ENCODE measurements at places on chromosomes 2 and 18.

- no peak for DNase-seq
Observed at GRCh38 chr2:26363323-26363722, 16.7 kb upstream of the ADGRF3 start.

DNA sequence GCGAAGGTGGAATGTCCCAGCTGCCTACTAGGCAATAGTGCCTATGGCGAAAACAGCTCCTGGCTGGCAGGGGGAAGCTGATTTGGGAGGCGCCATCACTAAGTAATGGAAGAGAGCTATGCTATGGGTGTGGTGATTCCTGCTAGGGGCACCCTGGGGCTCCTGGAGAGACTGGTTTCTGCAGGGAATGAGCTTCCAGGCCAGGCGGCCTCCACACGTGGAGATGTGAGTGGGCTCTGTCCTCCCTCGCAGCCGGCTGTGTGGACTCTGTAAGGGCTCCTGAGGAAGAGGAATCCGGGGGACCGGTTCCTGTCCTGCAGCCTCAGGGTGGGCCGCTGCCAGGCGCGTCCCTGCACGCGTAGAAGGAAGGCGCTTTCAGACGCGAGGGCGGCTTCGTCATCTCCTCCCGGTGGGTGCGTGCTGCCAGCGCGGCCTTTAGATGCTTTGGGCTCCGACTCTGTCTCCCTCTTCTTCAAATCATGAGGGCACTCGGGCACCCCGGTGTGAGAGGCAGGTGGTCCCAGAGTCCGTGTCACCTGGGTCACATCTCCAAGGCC, 55.5 kb upstream of the ANKRD62 start:
- no peak for DNase-seq

GRCh38 chr2:118698564-118698963, 148.9 kb downstream of the EN1 start:
- no peak for DNase-seq

DNA sequence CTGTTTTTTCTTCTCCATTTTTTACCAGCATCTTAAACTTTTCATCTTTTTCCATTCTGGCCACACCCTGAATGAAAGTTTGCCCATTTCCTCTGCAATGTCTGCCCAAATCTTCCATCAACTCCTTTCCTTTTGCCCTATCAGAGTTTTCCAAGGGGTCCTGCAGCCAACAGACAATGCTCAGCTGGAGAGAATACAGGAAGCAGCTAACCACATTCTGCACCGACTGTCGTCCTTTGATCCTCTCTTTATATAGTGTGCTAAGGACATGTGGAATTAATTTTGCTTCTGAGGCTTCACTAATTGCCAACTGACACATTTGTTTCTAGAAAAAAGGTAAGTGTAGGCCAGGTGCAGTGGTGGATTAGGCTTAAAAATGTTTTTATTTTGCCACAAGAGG, 50.5 kb upstream of the DLX2 start:
- DNase-seq, result no peak

GRCh38 chr2:26737221-26737620, 26.9 kb upstream of the SLC35F6 start:
- DNase-seq, result no peak

GRCh38 chr2:204542982-204543608, 2.2 kb upstream of the PARD3B start:
- DNase-seq, result no peak

DNA sequence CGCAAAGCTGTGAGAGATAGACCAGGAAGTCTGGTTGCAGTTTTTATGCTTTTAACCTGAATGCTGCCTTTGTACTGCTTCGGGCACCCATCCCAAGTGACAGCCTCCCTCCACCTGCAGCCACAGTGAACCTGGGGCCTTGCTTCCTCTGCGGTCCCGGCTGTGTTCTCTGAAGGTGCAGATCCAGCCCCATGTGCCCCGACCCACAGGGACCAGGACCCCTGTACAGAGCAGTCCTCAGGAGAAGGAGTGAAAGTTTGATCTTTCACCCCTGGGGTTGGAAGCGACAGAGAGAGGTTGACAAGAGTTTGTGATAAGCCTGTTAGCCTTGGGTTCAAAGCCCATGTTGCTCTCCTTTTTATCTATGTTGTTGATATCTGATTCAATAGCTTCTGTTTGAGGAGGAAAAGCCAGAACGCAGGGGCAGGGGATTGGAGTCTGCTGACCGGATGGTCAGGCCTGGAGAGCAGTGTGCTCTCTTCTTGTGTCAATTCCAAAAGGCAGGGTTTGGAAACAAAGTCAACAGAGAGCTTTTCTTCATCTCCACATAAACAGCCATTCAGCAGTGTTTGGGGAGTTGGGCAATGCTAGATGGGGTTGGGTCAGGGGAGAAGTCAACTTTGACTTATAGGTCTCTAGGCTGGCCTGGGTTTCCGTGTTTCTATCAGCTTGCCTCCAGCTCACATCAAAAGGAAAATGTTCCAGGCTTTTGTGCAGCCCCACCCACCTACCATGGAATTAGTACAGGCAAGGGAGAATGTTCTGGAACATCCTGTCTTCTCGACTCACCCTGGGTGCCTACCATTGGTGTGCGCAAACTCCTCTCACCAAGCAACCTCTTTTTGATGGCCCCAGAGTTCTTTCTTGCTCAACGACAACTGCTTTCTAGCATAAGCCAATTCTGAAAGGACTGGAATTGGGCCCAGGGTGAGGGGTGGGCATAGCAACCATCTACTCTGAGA, 214.9 kb downstream of the ALPK2 start:
- no peak for DNase-seq

- no peak for DNase-seq
Observed at GRCh38 chr18:12840382-12840781, 43.7 kb downstream of the PTPN2 start.

DNA sequence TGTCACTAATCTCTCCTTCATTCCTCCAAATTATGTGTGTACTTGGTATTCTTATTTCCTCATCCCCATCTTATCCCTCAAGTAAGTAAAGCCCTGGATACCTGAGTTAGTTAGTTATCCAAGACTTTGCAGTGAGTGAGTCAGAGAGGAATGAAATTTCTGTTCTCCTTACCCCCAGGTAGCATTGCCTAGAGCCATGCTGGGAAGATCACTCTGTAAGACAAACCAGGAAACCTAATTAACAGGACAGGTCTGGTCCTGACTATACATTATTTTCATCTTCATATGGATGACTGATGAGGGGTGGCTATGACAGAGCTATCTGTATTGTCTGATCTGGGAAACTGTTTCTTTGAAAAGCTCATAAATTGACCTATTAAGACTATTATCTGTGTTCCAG, 55.0 kb upstream of the ITGA6 start:
- DNase-seq, result no peak

- DNase-seq, result peak; percentile 90
Observed at GRCh38 chr2:105797298-105797819, 52.6 kb downstream of the NCK2 start.

DNA sequence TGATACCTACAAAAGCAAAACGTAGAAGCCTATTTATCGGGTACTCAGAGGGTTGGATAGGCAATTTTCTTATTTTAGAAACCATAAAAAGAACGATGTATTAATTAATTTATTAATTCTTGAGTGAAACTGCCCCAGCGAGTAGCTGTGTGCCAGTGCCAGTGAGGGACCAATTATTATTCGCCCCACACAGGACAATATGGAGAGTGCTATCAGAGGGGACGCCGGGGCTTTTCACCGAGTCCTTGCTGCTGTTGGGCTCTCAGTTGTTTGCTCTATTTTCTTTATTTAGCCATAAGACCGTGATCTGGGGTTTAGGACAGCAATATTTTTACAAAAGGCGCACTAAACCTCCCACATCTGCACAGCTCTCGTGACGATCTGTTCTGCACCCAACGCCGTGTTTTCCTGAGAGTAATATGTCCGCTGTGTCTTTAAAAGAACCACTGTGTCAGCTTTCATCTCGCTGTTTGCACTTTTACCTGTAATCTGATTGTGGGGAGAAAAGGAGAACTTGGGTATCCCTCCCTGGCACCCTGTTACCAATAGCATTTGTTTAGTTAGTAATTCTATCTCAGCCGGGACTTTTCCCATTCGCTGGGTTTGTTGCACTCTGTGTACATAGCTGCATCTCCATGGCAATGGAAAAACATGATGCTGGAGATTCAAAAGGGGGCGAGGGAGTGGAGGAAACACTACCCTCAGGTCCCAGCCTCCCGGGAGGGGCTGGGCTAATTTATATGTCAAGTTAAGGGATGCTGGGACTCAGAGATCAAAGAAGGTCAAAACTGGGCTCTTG, 30.1 kb upstream of the ZNF516 start:
- DNase-seq, result no peak

- no peak for DNase-seq
Observed at GRCh38 chr2:227536445-227536844, 62.2 kb upstream of the SCYGR2 start.

DNA sequence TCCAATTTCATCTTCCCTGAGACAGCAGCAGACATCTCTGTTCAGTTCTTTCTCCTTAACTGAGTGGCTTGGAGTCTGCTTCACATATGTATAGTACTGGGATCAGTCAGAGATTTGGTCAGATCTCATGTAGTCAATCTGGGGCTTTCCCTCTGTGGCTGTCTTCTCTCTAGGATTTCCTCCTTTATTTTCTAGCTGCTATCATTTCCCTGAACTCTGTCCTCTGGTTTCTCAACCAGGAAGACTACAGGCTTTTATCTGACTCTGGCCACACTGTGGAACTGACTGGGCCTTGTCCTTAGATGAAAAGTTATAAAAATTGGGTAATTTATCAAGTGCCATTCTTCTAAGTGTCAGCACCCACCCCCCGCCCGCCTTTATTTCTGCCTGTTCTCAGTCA, 121.0 kb downstream of the RAPGEF4 start:
- DNase-seq, result no peak

DNA sequence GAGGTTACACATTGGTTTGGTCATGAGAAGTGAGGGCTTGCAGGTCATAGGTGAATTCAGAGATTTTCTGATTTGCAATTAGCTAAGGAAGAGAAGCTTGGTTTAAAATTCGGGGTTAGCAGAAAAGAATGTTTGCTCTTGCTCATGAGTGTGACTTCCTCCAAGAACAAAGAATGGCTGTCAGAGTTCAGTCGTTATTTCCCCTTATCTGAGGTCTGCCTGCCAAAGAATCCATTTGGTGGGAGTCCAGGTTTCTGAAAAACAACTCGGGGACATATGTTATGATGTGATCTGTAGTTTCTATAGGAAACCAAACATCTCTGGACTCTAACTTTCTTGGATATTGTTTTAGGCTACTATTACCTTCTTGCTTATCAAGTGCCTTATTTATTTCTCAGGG, 3.2 kb upstream of the UGT1A6 start:
- no peak for DNase-seq

DNA sequence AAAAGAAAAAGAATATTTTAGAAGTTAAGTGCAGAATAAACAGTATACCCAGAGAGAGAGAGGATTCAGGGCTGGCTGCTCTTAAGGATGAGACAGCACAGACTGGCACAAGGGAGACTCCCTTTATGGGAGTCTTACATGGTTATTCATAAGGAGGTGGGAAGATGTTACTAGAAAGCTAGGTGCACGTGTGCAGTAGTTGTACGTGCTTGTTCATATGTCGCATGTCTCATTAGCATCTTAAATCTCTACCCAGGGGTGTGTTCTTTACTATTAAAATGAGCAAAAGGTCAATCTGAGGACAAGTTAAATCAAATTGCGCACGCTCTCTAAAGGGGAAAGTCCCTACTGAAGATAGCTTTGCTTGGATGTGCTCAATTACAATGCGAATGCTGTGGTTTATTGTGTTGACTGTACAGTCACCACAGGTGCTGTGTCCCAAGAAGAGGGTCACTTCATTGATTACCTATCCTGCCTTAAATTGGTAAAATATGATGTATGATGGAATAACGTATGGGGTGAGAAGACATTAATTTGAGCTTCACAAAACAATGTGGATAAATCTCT, 368.0 kb upstream of the SPHKAP start:
- no peak for DNase-seq

DNA sequence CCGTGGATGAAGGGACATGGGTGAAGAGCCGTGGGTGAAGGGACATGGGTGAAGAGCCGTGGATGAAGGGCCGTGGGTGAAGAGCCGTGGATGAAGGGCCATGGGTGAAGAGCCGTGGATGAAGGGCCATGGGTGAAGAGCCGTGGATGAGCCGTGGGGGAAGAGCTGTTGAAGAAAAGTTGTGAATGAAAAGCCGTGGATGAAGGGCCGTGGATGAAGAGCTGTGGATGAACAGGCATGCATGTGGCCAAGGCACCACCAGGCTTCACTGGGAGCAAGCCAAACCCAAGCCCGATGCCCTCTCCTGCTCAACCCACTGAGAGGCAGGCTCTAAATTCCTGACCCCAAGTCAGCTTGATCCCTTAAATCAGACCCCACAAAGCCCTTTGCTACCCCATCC, 10.6 kb downstream of the OR6B3 start:
- no peak for DNase-seq

- DNase-seq, result no peak
Observed at GRCh38 chr18:63087421-63088230, 231.9 kb downstream of the BCL2 start.

- no peak for DNase-seq
Observed at GRCh38 chr2:48230834-48231233, 299.1 kb upstream of the STON1 start.

DNA sequence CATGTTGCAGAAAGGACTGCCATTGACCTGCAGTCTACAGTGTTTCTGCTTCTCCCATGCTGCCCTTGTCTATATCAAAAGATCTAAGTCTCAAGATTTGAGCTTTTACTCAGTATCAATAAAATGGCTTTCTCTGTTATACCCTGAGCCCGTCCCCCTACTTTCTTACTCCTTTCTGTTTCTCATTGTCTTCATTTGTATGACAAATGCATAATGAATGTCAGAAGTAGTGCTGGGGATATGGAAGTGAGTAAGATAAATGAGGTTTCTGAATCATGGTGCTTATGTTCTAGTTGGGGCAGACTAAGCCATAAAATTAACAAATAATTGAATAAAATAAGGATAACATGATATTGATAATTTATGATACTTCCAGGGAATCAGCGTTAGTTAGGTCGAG, 128.6 kb downstream of the PARD3B start:
- DNase-seq, result no peak

- DNase-seq, result no peak
Observed at GRCh38 chr2:124323321-124323720, 298.2 kb downstream of the CNTNAP5 start.

- DNase-seq, result no peak
Observed at GRCh38 chr2:24912986-24913385, 7.1 kb downstream of the ADCY3 start.

DNA sequence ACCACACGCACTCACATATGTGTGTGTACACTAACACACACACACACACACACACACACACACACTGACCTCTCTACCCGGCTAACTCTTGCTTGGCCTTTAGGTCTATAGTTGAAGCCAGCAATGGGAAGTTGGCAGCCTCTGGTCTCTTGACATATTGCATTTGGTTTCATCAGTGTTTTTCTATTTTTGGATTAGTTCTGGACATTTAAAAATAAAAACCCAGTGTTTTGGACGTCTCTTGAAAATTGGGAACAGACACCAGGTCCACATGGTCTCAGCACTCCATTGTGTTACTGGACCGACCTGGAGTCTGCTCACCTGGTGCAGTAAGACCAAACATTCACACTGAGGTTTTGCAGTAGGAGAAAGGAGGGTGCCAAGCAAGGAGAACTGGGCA, 50.4 kb upstream of the AFF3 start:
- no peak for DNase-seq

- peak; percentile 22 for DNase-seq
Observed at GRCh38 chr2:179020156-179020750, 29.7 kb downstream of the CCDC141 start.

GRCh38 chr2:60370814-60371213, 182.6 kb downstream of the BCL11A start:
- DNase-seq, result no peak
